Activated CD8-positive, alpha-beta memory T cell treated with anti-CD3 and anti-CD28 coated beads for 48 hours (primary cell): ENCODE measurements at places on chromosomes 6 and 20.

DNA sequence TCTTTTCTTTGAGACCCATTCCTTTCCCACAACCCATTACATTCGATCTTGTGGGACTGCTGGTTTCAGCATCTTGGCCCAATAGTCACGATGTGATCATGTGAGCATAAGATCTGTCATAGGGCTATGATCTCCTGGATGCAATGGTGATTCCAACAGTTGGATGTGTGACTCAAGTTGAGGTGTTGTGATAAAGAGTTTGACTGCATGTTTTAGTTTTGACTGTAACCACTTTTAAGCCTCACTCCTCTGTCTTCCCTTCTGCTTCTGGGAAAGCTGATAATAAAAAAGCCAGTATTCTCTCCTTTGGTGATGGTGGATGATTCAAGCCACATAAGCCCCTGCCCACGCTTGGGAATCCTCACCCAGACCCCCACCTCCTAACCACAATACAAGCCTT is 117.0 kb upstream of the ASCC3 start:
- DNase-seq: no peak

GRCh38 chr6:91341473-91341872 is 754.6 kb upstream of the MAP3K7 start:
- DNase-seq: no peak

GRCh38 chr6:151723152-151723551 is 84.3 kb upstream of the ESR1 start:
- no peak for DNase-seq

DNA sequence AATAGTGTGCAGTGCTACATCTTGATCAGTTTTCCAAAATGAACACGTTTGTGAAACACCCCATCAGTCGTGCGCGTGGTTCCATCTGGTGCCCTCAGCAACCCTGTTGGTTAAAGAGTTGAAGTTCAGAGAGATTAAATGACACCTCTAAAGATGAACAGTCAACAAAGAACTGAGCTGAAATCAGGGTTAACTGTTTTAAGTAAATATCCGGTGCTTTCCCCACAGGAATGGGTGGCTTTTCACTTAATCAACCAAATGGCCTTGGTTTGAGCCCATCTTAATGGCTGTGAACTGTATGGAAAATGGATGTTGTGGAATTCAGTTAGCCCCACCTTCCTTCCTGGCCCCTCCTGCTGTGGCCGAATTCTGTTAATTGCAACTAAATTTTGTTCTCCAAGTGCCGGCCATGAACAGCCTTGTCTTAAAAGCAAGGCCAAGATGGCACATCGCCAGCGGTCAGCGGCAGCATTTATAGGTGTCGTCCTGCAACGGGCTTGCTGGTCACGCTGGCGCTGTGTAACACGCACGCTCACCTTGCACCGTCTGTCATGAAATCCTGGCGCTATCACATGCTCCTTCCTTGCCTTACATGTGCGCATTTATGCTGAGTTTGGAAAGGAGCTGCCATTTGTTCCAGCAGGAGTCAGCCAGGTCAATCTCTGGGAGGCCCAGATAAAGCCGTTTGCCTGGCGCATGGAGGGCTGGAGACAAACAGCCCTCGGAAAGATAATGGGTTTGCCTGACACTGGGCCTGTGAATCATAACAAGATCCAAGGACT is 164.5 kb downstream of the ERMARD start:
- no peak for DNase-seq

DNA sequence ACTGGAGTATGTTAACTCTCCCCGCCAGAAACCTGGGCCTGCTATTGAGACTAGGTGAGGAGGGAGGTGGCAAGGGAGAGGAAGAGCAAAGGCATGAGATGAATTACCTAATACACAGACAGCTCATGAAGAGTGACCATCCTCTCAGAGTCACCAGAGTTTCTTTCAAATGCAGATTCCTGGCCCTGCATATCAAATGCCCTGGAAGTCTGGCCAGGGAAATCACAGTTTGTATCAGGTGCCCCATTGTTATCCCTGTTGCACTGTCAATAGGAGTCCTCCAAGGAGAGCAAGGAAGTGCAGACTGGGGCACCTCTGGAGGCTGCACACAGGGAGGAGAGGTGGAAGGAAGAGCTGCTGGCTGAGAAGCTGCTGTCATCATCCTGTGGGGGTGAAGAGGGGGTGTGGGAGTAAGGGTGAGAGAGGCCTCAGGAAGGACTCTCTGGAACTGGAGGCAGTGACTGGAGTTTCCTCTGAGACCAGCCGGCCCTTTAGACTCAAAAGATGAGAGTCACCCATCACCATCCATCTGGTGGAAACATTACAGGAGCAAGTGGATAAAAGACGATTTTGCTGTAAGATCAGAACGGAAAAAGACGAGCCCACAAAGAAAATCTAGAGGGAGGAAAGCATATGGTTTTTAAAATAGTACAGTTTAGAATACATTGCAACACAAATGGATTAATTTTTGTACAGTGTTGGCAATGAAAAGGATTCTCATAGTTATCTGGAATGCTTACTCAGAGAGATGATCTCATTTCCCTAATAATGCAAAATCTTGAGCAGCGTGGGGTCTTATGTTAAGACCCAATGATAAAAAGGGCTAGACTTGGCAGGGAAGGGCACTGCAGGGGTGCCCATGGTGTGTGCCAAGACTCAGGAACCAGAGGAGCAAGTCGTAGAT is 268.1 kb downstream of the UST start:
- DNase-seq: no peak
